ENCODE measurements at places on chromosomes 3 and 15.

DNA sequence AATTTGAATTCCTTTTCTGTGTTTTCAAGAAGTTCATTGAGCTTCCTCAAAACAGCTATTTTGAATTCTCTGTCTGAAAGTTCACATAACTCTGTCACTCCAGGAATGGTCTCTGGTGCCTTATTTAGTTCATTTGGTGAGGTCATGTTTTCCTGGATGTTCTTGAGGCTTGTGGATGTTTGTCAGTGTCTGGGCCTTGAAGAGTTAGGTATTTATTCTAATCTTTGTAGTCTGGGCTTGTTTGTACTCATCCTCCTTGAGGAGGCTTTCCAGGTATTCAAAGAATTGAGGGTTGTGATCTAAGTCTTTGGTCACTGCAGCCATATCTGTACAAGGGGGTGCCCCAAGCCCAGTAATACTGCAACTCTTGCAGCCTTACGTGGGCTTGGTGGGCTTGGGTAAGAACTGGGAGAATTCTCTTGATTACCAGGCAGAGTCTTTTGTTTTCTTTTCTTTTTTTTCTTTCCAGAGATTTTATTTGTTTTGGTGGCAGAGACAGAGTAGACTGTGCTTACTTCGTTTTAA is 19.3 kb upstream of the CCNDBP1 start:
- DNase-seq = no peak

- DNase-seq = no peak
Observed at GRCh38 chr3:45690336-45691035, 1.3 kb downstream of the SACM1L start.

GRCh38 chr3:186959029-186959624 is 28.8 kb downstream of the ST6GAL1 start:
- DNase-seq = peak; percentile 5

DNA sequence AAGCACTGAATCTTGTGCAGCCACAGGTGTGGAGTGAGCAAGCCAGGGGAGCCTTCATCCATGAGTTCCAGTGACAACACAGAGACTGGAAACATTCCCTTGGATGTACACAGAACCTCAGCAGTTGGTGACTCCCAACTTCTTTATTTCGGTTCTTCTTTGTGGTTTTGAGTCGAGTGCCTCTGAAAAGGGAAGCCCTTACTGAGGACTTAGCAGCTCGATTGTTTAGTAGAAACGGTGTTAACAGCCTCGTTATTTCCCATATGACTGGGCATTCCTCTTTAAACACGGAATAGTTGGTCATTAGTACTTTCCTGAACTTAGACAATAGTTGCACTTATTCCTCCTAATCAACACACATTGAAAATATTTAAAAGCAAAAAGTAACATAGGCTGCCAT is 7.7 kb downstream of the SLCO3A1 start:
- DNase-seq = no peak

DNA sequence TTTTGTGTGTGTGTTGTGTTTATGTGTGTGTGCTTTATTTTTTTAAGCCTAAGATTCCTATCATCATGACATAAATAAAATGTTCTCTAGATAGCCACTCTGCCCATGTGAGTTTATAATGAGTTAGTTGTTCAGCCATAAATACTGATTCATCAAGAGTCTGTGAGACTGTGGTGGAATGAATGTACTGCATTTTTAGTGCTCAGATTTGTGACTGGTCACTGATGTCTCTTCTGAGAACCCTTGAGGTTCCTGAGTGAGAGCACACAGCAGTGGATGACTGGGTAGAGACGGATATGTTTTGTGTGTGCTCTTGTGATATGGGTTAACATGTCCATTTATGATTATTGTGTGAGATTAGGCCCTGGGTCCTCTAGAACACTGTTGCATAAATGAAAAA is 51.2 kb downstream of the SETD5 start:
- DNase-seq = no peak

DNA sequence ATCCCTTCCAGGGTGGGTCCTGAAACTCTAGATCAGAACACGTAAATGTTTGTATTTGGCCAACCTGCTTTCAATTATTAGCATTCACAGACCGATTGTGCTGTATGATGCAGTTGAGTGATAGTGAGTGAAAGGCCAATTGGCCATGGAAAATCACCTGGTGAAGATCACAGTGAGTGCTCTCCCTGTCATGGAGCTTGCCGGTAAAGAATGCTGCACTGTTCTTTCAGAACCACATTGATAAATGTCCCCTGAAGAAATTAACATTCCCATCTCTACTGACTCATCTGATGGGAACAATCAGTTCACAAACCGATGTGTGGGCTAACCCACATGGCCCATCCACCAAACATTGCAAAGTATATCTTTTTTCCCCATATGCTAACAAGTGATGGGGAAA is 324.8 kb upstream of the TBL1XR1 start:
- no peak for DNase-seq

GRCh38 chr15:47541562-47541961 is 175.7 kb upstream of the SEMA6D start:
- no peak for DNase-seq

GRCh38 chr3:120399372-120399771 is 50.2 kb upstream of the LRRC58 start:
- DNase-seq = no peak

DNA sequence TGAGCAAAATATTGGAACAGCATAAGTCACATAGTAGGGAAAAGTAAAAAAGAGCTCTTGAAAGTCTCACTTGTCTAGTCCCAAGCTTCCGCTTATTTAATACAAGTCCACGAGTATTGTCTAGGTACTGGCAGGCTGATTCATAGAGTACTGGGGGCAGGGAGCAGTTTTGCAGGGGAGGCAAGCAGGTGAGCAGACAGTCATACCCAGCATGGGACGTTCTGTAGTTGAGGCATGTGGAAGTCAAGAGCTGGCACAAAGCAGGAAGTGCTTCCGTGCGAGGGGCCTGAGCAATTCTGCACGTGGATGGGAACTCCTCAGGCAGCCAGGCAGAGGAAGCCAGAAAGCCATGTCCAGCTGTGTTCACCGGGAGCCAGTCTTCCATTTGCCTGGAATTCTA is 287.6 kb downstream of the EPHB1 start:
- DNase-seq = no peak

DNA sequence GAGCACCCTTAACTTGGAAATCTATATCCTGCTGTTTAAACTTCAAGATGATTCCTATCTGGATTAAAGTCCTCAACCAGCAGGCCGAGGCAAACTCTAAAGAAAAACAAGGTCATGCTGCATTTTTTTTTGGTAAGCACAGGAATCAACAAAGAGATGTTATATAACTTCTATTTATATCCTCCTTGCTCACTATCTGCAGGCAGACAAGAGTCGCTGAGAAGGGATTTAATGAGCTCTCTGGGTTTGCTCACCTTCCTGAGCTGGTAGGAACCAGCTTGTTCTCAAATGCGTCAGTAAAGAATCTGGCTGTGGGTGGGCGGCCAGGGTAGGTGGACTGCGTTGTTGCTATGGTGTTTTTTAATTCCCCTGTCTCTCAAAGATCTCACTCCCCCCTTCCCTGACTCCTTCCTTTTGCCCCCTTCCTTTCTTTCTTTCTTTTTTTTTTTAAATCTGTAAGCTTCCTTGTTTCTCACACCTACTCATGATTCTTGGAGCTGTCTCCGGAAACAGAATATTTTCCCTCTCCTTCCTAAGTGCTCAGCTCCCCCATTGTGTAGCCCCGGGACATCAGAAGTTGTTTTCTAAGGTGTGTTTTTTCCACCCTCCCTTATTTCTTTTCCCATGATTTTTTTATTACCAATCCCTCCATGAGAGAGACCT is 228.8 kb upstream of the BHLHE40 start:
- no peak for DNase-seq

DNA sequence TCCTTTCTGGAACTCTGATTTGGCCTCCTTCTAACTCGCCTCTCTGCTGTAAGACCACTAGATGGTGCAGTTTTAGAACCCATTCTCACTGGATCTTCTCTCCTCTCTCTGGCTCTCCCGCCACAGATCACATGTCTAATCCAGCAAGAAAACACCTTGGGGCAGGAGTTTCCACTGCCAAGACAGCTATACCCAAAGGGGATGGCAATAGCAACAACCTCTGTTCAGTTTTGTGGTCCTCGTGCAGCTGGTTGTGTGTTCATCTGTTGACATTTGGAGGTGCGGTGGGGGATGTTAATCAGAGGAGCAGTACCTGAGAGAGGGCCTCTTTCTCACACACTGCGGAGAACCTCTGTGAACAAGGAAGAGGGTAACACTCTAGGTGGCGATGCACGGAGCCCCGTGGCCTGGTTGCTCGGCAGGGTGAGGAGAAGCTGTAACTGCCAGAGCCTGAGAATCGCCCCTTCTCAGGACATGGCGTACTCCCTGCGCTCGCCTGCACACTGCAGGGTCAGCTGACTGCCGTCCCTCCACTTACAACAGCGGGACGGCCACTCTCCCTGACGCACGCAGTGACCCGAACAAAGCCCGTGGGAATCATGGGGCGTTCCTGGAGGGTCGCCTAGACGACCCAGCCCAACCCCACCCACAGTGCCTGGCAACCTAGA is at the start of gene TEX55:
Gene TEX55, plus strand, starts transcription at position 666 of the 668 bp plus-strand sequence. CDS start 25 bp downstream, outside the sequence.
- DNase-seq = no peak

GRCh38 chr3:96779810-96780209 is 34.6 kb upstream of the EPHA6 start:
- DNase-seq = no peak

DNA sequence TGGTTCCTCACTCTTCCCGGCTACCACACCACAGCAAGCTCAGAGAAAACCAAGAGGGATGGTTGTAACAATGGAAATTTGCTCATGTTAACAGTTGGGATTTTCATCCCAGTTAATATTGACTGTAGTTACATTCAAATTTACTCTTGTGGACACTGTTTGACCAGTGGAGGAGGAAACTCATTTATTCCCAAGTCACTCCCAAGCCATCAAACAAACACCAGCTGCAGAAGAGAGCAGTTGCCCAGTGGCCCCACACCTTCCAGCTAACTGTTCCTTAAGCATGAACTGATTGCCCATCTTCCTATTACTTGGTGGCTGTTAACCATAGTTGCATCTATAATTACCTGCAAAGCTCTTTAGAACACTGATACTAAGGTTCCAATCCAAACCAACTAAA is 24.1 kb upstream of the MECOM start:
- no peak for DNase-seq

GRCh38 chr3:192372616-192373015 is 354.7 kb downstream of the FGF12 start:
- DNase-seq = no peak

DNA sequence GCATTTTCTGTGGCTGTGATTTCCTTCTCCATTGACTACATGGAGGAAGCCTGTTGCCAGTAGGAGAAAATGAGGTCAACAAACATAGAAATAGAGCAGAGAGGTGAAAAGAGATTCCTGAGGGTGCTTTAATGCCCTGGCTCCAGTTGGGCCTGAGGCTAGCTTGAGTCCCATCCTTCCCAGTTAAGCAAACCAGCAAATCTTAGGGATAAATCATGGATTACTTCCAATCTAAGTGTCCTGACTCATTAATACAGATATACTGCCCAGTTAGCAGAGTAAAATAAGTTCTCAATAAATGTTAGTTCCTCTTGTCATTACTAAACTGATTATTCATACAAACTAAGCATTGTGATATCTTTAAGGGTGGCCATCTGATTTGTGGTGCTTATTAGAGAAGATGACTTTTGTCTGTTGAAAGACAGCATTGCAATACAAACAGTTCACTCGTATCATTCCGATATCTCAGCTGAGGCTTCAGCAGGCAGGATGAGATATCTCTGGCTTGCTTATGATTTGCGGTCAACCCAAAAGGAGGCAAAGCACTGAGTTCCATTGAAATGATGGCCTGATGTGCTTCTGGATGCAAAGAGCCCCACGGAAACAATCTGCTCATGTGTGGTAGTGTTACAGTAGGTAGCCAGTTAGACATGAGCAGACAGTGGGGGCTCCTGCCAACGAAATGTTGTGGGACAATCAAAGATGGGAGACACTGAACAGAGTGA is 6.6 kb upstream of the STARD5 start:
- DNase-seq = no peak

- DNase-seq = peak; percentile 89
Observed at GRCh38 chr15:91970142-91970541, 116.6 kb downstream of the SLCO3A1 start.

- DNase-seq = no peak
Observed at GRCh38 chr3:160106905-160107861, 118.0 kb upstream of the C3orf80 start.

DNA sequence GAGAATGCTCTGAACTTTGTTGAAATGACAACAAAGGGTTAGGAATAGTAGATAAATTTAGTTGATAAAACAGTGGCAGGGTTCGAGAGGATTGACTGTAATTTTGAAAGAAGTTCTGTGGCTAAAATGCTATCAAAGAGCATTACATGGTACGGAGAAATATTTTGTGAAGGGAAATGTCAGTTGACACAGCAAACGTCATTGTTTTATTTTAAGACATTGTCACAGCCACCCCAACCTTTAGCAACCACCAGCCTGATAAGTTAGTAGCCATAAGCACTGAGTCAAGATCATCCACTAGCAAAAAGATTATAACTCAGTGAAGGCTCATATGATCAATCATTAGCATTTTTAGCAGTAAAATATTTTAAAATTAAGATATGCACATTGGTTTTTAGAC is 8.7 kb upstream of the ST3GAL6 start:
- DNase-seq = no peak

DNA sequence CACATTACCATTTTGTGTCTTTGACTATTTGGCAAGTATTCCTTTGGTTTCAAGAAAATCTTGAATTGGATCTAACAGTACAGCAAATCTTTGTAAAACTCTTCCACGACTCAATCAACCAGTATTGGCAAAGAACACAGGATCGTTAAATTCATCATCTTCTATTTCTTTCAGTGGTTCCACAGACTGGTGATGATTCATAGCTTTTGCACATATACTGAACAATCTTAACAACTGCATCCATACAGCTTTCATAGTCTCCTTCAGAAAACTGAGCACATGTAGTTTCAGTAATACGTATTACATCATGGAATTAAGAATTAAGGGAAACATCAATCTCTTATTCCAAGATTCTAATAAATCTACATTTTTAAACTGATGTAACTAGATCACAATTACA is 91.6 kb upstream of the LIPC start:
- DNase-seq = no peak

- DNase-seq = no peak
Observed at GRCh38 chr3:187983484-187984124, 170.4 kb upstream of the LPP start.

DNA sequence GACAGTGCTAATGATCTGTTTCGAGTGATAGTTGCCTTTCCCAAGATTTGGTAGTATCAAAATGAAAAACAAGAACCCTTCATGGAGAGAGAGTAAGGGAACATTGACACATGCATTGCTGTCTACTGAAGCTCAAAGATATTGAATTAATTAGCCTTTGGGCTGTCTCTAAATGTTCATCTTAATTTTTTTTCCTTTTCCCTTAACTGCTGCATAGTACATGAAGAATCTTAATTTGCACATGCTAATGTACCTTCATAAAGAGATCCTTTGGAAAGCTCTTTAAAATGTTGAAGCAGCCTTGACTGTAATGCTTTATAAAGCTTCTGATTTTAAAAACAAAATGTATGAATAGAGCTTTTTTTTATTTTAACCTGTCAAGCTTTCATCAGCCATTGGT is 452.2 kb downstream of the TUSC7 start:
- no peak for DNase-seq

DNA sequence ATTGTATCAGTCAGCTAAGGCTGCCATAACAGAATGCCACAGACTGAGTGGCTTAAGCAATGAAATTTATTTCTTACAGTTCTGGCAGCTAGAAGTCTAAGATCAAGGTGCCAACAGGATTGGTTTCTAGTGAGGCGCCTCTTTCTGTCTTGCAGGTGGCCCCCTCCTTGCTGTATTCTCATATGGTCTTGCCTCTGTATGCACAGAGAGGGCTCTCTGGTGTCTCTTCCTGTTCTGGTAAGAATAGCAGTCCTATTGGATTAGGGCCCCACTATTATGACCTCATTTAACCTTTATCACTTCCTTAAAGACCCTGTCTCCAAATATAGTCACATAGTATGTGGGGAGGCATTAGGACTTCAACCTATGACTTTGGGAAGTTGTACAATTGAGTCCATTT is 253.9 kb downstream of the EDEM1 start:
- DNase-seq = no peak

Data from tibial artery (tissue), 4 donors.